Left cardiac atrium (tissue), 4 donors: ENCODE measurements at places on chromosomes 7 and 10. TPM values are rescaled to one million over a fixed set of nuclear protein-coding genes. Genes with fewer than 3 reads are reported as not detected.

- no peak for DNase-seq
These were observed 103.9 kb upstream of the TNS3 start for GRCh38 chr7:47685712-47686376.

- no peak for DNase-seq
These were observed 727.4 kb upstream of the NRP1 start for GRCh38 chr10:34061841-34062240.

- DNase-seq, result no peak
These were observed 197.1 kb downstream of the BBS9 start for GRCh38 chr7:33326485-33326848.

GRCh38 chr7:157514306-157514705 is 177.5 kb downstream of the DNAJB6 start:
- no peak for DNase-seq

DNA sequence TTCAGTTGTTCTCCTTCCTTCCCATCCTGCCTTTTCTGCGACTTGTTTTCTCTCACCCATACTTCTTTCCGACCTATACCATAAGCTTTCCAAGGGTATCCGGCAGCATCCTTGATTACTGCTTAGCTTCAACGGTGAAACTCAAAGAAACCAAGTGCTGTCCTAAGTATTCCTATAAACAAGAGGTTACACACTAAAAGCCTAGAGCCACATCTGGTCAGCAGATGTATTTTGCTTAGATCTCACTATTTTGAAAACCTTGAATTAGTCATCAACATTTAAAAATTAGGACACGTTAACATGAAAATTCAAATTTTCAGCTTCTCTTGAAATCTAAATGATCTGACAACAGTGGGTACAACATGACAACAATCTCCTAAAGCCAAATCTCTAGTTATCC is 20.0 kb downstream of the ARHGAP21 start:
- DNase-seq, result no peak

The MAT1A gene
- total RNA-seq, result 0.10 TPM

The GPRIN2 gene
- total RNA-seq, result not detected
